NCI-H2029 treated with DMSO at 0.1 percent for 48 hours (cell line): ENCODE measurements at places on chromosomes 6 and 20.

GRCh38 chr6:152746172-152746553, 4.4 kb upstream of the VIP start:
- DNase-seq = no peak

DNA sequence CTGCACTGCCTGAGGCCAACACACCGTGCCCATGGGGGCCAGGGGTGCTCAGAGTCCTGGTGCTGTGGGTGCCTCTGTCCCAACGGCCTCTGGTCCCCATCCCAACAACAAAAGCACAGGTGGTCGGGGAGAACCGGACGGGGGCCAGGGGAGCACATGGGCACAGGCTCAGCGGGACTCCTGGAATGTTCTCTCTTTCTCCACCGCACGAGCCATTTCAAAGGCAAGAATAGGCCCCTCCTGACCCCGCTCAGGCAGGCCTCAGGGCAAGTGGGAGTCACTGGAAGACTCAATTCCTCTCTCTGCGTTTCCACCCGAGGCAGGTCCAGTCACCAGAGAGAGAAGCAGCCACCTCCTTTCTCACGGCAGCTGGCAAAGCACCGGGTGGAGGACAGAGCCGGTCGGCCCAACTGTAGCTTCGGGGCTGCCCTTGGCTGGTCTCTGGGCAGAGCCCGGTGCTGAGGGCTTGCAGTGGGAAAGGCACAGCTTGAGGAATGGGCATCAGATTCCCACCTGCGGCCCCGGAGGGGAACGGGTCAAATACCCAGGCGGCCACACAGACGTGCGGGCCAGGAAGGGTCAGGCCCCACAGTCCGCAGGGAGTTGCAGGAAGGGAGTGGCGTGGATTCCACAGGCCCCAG, 55.2 kb downstream of the KCNQ2 start:
- DNase-seq = no peak

DNA sequence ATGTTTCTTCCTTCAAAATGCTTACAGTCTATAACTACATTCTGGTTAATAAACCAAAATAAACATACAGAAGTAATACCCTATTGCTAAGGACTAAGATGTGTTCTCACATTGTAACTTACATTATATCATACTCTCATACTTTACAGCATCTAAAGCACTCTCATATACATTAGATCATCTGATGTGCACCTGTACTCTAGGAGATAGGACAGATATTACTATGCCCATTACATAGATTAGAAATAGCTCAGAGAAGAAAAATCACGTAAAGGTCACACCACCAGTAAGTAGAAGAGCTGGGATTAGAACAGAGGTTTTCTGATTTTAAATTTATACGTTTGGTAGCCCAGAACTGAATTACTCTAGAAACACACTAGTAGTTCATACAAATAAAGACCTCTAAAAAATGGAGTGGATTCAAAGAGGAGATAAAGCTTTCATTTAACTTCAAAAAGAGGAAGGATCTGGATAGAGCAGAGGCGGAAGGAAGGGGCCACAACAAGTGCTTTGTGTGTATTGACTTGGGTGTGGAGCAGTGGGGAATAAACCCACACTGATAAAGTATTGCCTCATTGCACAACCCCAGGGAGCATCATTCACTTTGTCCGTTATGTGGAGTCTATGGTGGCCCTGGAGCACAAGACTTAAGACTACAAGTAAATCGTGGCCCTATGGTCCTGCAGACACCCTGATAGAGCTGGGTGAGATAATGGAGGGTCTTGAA, 30.9 kb downstream of the SLC2A12 start:
- DNase-seq = no peak

DNA sequence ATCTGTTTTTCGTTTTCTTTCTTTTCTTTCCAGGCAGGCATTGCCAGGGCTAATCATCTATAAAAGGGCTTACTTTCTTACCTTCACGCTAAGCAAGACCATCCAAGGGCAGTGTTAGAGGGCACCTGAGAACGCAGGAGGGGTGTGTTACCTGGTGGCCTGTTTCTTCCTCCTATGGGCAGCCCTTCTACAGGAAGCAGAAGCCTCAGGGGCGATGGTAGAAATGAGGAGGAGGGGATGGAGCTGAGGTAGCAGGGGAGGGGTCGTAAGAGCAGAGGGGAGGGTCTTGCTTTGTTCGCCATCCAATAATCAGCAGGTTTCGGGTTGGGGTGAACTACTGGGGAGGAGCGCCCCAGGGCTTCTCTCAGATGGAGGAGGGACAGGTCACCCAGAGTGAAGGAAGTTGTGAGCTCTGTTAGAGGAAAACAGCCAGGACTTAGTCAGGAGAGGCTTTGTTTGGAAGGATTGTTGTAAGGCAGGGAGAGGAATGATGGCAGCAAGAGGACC, 1.5 kb upstream of the CCR6 start:
- no peak for DNase-seq

- DNase-seq = no peak
Measured at GRCh38 chr6:95142101-95142500, 435.2 kb upstream of the MANEA start.

GRCh38 chr6:1191141-1191630, 120.7 kb upstream of the FOXQ1 start:
- no peak for DNase-seq

DNA sequence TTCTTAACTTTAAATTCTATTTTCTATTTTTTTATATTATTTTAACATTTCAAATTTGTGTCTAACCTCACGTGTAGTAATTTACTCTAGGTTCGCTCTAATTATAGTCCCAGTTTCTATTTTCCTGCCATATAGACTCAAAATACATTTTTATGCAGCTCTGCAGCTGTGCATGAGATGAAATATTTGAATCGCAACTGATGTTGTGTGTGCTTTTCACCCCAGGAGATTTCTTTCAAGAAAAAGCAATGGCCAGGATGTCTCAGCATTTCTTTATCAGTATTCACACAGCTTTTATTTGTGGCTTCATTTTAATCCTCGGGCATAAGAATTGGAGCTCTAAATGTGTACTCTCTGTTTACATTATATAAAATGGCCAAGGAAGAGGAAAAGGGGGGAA, 157.6 kb downstream of the HDGFL1 start:
- DNase-seq = no peak

- no peak for DNase-seq
Measured at GRCh38 chr6:1700278-1700967, 90.7 kb downstream of the FOXC1 start.

DNA sequence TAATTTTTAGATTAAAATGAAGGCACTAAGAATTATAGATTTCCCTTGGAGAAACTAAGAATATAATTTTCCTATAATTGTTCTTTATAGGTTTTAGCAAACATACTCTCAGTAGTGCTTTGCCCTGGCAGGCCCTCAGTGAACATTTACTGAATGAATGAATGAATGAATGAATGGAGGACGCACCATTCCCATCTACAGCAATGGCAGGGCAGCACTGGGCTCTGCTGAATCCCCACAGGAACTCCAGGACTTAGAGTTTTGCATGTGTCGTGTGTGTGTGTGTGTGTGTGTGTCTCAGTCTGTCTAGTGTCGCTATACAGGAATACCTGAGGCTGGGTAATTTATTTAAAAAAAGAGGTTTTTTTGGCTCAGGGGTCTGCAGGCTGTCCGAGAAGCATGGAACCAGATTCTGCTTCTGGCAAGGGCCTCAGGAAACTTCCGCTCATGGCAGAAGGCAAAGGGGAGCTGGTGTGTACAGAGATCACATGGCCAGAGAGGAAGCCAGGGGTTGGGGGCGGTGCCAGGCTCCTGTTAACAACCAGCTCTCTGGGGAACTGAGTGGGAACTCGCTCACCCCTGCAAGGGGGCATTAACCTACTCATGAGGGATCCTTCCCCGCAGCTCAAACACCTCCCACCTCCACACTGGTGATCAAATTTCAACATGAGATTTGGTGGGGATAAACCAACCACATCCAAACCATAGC, 20.1 kb downstream of the RNASET2 start:
- DNase-seq = no peak
